ENCODE measurements at places on chromosomes 4 and X.

DNA sequence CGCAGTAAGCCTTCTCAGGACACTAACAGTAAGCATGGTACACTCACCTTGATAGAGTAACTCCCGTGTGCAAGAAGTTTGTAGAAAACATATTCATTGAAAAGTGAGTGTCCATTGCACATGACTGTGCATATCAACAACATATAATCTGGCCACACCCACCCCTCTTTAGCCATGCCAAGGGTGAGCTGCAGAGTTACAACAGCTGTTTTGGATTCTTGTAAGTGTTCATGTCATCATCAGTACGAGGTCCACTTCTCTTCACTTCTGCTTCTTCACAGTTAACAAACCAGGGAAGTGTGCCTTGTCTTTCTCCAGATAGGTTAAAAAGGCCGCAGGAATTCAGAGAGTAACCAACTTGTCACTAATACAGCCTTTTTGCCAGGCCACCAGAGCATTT lies 116.6 kb downstream of the IRF2 start:
- no peak for DNase-seq

DNA sequence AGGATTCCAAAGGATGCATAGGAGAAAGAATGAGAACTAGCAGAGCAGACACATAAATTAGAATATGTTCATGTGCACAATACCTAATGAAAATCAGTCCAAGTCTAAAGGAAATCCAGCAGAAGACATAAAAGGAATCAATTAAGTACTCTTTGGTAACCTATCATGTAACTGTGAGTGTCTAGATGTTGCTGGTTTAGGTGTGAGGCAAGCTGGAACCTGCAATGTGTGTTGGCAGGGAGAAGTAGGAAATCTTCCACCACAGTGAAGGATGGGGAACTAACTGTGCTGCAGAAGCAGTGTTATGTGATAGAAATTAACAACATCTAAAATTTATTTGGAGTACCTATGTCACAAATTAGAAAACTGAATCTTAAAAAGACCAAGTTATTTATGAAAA lies 330.8 kb upstream of the DKK2 start:
- no peak for DNase-seq

- DNase-seq, result no peak
Measured at GRCh38 chr4:123340381-123340701, 56.3 kb upstream of the SPRY1 start.

DNA sequence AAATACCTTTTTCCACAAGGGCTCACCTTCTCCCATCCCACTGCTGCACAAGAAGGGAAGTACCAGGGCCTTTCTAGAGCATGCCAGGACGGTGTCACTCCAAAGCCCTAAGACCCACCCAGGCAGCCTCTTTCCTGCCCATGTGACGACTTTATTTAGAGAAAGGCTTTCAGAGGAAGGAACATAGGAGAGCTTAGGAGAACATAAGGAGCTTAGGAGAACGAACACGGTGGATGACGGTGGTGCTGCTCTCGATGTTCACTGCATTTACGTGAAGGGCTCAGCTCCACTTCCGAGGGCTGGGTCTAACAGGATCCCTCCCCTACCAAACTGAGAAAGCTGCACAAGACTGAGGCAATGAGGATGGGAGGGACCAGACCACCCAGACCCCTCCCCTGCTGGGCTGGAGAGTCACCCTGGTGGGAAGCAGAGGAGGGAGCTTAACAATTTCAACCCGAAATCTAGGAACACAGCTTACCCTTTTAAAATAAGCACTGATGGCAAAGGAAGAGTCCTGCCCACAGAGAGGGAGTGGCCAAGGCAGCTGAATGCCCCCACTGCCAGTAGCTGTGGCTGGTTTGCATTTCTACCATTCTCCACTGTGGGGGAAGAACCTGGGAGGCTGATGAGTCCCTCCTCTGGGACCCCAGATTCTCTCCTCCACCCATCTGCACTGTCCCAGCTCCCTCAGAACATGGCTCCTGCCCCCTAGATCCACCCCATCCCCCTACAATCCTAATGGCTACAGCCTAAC lies 29.8 kb downstream of the ZFYVE28 start:
- no peak for DNase-seq

DNA sequence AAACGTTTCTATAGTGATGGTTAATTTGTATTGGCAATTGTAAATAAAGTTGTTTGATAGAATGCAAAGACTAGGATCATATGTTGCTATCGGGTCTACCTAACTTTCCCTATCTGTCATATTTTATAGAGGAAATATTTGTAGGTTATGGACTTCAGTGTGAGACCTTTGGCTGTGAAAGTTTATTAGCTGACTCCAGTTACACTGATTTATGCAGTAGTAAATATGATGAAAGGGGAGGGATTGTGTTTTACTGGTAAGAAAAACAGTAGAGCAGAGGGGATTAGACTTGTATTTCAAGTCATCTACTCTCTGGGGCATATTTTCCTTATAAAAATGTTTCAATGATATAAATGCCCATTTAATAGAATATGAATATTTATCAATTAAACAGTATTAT lies 43.8 kb downstream of the ADGRL3 start:
- DNase-seq, result no peak

DNA sequence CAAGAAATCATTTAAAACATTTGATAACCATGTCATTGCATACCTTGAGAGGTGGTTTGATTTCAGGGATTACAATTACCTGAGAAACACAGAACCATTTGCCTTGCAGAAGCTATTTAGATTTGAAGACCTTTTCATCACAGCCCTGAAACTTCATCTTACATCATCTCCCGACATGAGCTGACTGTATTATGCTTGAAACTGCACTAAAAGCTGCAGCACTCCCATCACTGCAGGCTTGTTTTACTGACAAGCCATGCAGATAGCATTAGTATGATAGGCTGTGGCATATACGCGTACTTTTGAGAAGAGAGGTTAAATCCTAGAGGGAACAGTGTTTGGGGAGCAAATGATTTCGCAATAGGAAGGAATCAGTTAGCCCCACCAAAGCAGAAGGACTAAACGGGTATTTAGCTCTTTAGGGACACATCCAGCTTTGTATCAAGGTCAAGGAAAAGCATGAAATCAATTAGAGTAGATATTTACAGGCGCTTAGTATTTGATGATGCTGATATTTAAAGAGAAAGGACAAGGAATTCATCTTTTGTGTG lies 133.2 kb upstream of the DIAPH2 start:
- no peak for DNase-seq

GRCh38 chr4:147336252-147336651 lies 144.6 kb upstream of the EDNRA start:
- no peak for DNase-seq

- DNase-seq, result no peak
Measured at GRCh38 chr4:87805971-87806370, 6.6 kb downstream of the IBSP start.

DNA sequence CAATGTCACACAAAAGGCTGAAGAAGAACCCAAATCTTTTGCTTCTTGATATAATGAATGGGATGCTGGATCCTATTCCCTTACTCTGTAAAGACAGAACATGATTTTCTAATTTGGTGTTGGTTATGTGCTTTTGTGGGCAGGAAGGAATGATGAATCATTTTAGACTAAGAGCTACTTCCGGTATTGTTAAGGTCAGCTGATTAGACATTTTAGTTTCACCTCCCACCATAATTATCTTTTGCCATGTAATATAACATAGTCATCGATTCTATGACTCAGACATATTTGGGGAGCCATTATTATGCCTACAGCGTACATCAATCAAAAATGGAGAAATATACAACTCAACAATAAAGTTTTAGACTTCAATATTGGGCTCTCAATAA lies 265.3 kb downstream of the ZNF674 start:
- DNase-seq, result no peak

GRCh38 chrX:134628663-134629062 lies 29.6 kb downstream of the PLAC1 start:
- no peak for DNase-seq

DNA sequence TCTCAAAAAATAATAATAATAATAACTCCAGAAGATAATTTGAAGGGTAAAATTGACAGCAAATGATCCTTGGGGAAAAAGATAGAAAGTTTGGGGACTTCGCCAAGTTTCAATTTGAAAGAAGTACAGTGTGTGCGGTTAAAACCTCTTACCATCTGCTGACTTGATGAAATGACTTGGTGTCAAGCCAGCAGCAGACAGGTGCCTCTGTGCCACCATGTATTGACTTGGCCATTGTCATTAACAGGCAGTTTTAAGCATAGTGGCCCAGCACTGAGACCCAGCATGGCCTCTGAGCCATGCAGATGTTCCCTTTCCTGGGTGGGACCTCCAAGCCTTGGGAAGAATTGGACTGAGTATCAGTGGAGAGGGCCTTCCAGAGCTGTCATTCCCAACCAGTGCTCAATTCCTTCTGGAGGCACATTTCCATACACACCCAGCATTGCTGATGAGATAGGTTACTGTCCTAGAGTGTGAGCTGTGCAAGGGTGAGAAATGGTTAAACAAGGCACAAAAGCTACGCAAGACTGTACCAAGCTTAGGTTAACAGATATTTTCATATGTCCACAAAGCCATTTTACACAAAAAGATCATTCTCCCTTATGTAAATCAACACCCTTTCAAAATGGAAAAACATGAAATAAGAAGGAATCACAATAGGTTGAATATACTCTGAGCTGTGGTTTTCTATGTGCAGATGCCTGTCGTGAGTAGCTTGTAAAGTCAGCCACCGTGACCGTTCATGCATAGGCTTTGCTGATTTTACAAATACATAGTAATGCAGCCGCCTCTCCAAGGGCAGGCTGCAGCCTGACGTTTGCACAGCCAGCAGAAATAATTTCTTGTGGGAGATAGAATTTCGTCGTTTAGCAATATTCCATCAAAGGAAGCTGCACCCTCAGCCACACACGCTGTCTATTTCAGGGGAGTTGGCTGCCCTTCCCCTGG lies 59.4 kb upstream of the FBXW7 start:
- DNase-seq, result no peak

DNA sequence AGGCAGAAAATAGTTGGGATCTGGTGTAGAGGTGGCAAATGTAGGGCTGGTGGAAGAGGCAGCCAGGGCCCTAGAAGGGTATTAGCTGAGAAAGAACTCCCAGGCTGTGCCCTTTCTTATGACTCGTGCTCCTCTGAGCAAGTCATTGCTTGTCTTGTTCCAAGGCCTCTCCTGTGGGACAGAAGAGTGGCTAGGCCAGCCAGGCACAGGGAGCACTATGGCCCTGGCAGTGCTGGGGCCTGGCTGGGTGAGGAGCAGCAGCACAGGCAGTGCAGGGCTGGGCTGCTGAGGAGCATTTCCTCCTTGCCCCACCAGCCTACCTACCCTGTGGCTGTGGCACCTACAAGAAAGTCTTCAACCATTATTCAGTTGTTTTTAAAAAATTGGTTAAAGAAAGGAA lies 298.5 kb upstream of the NR3C2 start:
- DNase-seq, result no peak

DNA sequence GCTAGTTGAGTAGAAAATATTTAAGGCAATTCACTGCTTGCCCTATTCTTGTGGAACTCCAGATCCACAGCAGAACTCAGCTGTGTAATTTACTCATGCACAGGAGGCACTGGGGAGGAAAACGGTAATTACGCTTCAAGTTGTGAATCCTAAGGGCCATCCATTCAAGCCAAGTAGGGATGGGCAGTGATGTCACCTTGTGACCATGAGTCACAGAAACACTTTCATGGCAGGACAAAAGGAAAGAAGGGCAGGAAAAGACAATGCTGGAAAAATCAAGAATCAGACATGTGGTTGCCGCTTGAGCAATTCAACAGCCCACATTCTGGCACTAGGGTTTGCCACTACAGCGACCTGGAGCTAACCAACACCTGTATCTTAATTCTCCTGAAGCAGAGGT lies 1.4 kb downstream of the PAQR3 start:
- no peak for DNase-seq

DNA sequence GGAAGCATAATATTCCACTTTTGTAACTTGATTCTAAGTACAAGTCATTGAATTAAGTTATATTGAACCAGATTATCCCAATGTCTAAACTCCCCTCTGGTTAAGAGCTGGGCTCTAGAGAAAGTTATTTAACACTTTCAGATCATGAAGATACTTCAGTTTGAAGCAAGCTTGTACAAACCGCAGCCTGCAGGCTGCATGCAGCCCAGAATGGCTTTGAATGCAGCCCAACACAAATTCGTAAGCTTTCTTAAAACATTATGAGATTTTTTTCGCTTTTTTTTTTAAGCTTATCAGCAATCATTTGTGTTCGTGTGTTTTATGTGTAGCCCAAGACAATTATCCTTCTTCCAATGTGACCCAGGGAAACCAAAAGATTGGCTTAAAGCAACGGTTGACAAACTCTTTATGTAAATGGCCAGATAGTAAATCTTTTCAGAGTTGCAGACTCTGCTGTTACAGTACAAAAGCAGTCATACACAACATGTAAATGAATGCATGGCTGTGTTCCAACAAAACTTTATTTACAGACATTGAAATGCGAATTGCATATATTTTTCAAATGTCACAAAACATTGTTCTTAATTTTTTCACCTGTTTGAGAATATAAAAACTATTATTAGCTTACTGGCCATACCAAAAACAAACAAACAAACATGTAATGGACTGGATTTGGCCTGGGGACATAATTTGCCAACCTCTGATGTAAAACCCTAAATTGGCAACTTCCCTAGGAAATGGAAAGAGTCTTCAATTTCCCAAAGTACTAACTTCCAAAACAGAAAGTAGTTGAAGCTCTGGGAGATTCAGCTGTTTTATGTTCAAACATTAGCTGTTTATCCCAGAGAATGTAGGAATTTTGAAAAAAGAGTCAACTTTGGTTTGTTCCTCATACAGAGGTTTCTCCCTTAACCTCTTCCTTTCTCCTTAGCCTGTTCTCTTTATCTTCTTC lies 201.1 kb upstream of the MBNL3 start:
- DNase-seq, result no peak

DNA sequence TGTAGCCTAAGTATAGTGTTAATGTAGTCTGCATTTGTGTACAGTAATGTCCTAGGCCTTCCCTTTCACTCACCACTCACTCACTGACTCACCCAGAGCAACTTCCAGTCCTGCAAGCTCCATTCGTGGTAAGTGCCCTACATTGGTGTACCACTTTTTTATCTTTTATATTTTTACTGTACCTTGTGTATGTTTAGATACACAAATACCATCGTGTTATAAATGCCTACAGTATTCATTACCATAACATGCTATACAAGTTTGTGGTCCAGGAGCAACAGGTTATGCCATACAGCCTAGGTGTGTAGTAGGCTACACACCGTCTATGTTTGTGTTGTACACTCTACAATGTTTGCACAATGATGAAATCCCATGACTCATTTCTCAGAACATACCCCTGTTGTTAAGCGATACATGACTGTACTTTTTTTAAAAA lies 15.4 kb downstream of the TSPAN5 start:
- no peak for DNase-seq

DNA sequence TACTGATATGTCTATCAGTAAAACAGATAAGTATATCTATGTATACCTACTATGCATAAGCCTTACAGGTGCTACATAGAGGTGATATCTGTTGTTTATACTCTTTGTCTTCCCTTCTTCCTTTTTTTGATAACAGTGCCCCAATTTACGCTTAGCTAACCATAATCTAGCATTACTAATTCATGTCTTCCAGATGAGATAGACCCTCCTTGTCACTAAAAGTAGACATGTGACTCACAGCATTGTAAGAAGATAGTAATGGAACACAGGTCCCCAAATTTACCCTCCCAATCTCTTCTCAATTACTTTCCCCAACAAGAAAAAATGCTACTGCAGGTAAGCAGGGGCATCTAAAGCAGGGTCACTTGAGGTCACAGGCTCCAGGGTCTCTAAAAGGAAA lies 7.9 kb upstream of the NFKB1 start:
- no peak for DNase-seq

GRCh38 chrX:134004084-134004483 lies 18.7 kb upstream of the GPC3 start:
- DNase-seq, result no peak

- DNase-seq, result no peak
Measured at GRCh38 chr4:6440506-6441201, 31.8 kb downstream of the PPP2R2C start.

- no peak for DNase-seq
Measured at GRCh38 chr4:79287076-79287475, 38.8 kb downstream of the NAA11 start.

All from omental fat pad (tissue), 4 donors.